ENCODE measurements at places on chromosomes 11 and 22.

DNA sequence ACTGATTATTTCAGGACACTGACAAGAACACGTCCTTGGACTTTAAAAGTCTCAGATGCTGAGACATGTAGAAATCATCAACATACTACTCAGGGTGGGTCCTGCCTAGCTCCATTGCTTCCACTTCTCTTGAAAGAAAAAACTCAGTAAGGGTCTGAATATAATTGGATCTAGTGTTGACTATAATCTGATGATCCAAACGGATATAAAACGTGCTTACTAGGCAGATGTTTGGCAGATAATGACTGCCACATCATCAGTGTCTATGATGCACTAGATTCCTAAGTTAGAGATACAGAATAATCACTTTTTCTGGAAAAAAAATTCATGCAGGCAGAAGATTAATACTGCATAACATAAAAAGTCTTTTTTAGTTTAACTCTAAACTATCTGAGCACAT is 21.6 kb downstream of the GUCY1A2 start:
- DNase-seq, result no peak

DNA sequence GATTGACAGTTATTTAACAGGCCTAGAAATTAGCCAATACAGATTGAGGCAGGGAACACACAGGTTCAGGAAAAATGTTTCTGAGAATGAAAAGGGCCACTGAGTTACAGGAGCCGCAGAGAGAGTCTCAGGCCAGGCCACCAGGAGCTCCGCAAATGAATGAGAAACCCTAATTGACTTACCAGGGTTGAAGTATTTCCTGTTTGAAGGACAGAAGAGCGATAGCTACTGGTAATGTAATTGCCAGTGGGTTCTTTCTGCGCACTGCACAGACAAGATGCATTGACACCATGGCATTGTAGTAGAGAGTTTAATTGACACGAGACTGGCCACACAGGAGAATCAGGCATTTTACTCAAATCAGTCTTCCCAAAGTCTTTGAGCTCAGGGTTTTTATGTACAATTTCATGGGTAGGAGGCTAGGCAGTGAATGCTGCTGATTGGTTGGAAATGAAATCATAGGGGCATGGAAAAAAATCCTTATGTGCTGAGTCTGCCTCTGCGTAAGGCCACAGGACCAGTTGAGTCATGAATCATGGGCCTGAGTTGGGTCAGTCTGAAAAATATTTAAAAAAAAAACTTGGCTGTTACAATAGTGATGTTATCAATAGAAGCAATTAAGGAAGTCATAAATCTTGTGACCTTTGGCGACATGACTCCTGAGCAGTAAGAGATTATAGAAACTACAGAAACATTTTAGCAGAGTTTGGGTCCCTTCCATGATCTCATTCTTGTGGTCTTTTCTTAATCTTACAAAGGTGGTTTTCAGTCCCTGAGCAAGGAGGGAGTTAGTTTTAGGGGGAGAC is 203.8 kb downstream of the CASP12 start:
- peak; percentile 92 for DNase-seq

DNA sequence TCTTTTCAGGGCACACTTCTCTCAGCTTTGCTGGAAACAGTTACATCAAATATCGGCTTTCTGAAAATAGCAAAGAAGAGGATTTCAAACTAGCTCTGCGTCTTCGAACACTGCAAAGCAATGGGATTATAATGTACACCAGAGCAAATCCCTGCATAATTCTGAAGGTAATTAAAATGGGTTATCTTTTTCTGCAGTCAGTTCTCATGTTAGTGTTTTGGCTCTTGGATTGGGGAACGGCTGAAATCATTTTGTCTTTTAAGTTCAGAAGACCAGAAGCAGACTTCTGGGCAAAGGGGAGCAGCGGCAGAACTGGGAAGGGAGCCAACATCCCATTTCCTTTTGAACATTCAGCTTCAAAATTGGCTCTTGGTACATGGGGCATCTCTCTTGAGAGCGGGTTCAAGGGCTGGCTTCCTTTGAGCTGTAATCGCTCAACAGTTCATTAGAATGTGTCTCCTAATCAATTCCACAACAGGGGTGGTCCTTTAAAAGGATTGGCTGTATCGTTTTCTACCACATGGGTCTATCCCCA is 110.2 kb upstream of the MTNR1B start:
- DNase-seq, result no peak

GRCh38 chr11:20351751-20352262 is 11.7 kb upstream of the HTATIP2 start:
- no peak for DNase-seq

GRCh38 chr11:70204466-70204799 is 1.3 kb downstream of the FADD start:
- DNase-seq, result no peak

GRCh38 chr11:63905179-63905578 is 11.8 kb downstream of the RCOR2 start:
- DNase-seq, result no peak

GRCh38 chr11:89436071-89436470 is 55.1 kb downstream of the NOX4 start:
- peak; percentile 23 for DNase-seq

DNA sequence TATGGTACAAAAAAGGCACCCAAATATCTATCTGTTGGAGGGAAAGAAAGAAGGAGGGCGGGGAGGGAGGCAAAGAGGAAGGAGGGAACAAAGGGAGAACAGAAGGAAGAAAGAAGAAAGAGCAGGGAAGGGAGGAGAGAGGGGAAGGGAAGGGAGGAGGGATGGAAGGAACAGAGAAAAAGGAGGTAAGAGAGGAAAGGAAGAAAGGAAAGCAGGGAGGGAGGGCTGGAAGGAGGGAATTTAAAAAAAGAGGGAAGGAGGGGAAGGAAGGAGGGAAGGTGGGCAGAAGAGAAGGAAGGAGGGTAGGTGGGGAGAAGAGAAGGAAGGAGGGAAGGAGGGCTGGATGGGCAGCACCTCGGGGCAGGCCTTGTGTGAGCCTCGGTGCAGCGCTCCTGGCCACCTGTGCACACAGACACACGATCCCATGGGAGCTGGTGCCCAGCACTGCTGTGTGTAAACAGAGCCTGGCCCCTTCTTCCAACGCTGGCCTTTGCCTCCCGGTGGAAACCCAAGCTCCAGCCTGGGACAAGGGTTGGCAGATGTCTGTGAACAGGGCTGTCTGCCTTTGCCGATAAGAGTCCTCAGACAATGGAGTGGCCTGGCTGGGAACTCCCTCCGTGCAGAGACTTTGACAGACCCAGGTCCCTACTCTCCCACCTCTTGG is 23.2 kb downstream of the SMIM38 start:
- DNase-seq, result no peak

DNA sequence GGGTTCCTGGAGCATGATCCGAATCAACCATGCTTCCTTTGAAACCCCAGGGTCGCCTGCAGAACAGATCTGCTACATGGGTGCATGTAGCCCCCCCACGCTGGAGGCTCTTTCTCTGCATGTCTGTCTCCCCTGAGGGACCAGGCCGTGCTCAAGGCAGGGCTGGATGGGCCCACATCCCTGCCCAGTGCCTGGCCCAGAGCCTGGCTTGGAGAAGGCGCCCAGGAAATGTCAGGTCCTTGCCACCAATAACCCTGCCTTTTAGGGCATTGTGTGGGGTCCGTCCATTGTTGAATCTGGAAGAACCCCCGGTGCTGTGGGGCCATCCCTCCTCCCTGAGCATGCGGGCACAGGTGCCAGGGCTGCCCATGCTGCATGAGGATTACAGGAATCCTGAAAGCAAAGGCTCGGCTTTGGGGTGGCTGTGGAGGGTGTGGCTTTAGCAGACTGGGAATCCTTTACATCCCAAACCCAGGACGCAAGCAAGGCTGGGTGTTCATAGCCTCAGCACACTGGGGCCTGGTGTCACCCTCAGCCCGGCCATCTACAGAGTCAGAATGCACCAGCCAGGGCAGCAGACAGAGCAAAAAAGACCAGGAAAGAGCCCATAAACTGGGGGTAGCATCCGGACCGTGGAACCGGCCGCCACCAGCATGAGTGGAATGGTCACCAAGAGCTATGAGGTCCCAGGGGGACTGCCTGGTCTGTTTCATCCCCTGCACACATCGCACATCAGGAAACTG is 48.2 kb downstream of the RTL6 start:
- DNase-seq, result no peak

DNA sequence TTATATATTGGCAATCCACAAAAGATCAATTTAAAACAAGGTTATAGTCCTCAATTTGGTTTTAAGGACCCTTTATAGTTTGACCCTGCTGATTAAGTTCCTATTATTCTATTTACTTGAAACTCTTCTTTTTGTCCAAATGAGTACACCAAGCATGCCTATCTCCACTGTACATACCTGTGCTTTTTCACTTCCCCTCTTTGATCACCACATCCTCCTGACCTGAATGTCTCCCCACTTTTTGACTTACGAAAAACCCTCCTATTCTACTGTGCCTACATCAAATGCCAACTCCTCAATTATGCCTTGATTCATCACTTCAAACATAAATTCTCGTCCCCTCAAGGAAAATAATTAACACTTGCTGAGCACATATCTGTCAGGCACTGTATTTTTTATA is 113.5 kb downstream of the SOX6 start:
- DNase-seq, result no peak

GRCh38 chr11:111851636-111852035 is 19.7 kb downstream of the ALG9 start:
- peak; percentile 33 for DNase-seq

Measured in astrocyte of the spinal cord (primary cell).